ENCODE measurements at places on chromosomes 5 and 9.

- no peak for DNase-seq
These were observed 19.8 kb upstream of the NUDT12 start for GRCh38 chr5:103582364-103582763.

DNA sequence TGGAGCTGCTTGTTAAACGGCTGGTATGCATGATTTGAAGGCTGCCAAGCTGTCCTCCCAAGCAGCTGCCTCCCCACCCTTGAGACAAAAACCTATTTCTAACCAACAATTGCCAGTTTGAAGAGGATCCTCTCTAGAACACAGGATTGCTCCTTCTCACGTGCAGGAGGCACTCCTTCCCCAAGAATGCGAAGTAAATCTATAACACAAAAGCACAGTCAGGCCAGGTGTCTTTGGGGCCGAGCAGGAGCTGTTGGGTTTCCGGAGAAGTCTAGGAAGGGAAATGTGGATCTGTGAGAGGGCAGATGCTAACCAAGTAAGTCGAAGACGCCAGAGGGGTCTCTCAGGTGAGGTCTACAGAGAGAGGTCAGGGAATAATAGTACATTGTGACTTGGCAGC lies 35.4 kb upstream of the GNPDA1 start:
- DNase-seq, result no peak

DNA sequence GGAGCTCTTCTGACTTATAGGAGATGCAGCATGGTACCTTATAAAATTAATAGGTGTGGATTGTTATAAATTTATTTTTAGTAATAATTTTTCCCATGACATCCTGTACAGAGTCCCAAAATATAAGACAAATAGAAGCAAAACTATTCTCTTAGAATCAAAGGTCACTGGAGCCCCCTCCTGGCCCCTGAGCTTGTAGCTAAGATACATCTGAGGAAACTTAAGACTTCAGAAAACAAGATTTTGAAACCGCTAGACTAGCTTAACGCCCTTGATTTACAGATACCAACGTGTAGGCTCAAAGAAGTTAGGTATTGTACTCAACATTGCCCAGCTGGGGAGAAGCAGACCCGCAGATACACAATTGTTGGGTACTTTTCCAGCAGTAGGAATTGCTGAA lies 45.7 kb upstream of the KCNN2 start:
- DNase-seq, result no peak

GRCh38 chr9:132739710-132740310 lies 69.5 kb downstream of the GTF3C4 start:
- no peak for DNase-seq

GRCh38 chr5:179271428-179271734 lies 73.9 kb downstream of the ADAMTS2 start:
- no peak for DNase-seq

DNA sequence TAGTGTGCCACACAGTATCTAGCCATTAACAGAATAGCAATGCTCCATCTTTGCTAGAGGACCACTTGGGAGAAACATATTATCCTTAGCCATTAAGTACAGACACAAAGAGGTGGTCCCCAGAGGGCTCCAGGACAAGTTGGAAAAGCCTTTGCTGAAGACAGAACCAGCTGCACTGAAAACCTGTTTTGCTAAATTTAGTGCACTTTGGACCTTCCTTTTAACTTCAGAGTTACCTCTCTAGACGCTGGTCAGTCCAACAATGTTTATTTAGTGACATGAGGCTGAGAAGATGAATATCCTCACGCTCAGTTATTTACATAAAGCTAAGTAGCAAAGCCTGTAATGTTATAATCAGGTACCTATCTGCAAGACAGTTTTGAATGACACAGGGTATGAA lies 265.0 kb upstream of the ZNF608 start:
- DNase-seq, result no peak

- DNase-seq, result no peak
These were observed 208.1 kb upstream of the S1PR3 start for GRCh38 chr9:88782931-88783710.

DNA sequence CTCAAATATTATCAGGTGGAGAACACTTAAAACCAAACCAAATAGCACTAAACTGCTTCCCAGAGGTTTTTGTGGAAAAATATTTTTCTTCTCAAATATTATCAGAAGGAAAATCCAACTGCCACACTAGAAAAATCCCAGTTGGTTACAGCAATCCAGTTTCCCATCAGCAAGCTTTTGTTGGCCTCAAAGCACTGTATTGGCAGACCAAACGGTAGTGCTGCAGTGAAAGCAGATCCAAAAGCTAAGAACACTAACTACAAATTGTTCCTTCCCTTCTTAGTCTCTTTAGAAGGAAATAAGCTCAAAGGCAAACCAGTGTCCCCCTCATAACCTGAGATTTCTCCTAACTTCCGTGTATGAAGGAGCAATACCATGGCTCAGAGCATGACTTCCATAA lies 105.3 kb downstream of the TRIM36 start:
- DNase-seq, result no peak

GRCh38 chr5:146852089-146852488 lies 26.5 kb downstream of the PPP2R2B start:
- no peak for DNase-seq

DNA sequence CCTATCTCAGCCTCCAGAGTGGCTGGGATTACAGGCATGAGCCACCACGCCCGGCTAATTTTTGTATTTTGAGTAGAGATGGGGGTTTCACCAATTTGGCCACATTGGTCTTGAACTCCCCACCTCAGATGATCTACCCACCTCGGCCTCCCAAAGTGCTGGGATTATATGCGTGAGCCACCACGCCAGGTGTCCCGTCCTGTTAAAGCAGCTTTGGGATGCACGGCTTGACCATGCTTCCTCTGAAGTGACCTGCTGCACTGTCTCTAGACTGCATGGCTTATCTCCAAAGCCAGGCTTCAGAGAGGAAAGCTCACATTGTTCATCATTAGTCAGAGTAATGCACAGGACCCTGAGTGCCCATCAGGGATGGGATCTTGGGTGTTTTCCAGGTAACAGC lies 45.4 kb downstream of the SEMA4D start:
- DNase-seq, result no peak

GRCh38 chr9:126057121-126057825 lies 269.4 kb upstream of the MVB12B start:
- DNase-seq, result no peak

DNA sequence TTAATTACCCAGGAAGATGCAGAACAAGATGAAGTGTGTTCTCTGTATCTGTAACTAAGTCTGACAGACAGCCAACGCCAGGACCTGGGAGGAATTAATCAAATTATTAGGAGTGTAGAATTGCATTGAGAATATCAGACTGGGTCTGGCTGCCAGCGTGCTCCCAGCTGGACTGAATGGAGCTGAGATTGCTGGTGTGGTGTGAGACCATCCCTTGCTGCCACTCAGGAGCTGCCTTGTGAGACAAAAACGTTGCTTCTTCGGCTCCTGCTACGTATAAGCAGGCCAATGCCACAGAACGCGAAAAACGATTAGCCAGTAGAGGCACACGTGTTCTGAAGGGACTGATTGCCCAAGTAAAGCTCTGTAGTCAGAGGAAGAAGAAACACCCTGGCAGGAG lies 66.8 kb downstream of the AMBP start:
- DNase-seq, result no peak

- DNase-seq, result no peak
These were observed 122.4 kb upstream of the FGF10 start for GRCh38 chr5:44511596-44511995.

- no peak for DNase-seq
These were observed 41.5 kb downstream of the SPRY4 start for GRCh38 chr5:142283304-142283703.

DNA sequence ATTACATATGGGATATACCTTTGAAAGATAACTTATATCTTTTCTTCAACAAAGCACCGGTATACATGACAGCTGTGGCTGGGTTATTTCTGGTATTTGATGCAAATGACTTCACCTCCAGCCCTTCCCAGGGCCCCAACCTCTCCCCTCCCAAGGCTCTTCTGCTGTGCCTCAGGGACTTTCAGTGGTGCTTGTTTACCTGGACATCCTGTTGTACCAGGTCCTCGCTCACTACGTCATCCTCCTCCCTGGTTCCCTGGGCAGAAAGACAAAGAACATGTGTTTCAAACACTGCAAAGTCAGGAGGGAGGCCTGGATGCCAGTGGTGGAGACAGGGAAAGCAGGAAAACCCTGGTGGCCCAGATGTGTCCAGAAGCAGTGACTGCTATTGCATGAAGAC lies 23.4 kb downstream of the ANXA6 start:
- DNase-seq, result no peak

DNA sequence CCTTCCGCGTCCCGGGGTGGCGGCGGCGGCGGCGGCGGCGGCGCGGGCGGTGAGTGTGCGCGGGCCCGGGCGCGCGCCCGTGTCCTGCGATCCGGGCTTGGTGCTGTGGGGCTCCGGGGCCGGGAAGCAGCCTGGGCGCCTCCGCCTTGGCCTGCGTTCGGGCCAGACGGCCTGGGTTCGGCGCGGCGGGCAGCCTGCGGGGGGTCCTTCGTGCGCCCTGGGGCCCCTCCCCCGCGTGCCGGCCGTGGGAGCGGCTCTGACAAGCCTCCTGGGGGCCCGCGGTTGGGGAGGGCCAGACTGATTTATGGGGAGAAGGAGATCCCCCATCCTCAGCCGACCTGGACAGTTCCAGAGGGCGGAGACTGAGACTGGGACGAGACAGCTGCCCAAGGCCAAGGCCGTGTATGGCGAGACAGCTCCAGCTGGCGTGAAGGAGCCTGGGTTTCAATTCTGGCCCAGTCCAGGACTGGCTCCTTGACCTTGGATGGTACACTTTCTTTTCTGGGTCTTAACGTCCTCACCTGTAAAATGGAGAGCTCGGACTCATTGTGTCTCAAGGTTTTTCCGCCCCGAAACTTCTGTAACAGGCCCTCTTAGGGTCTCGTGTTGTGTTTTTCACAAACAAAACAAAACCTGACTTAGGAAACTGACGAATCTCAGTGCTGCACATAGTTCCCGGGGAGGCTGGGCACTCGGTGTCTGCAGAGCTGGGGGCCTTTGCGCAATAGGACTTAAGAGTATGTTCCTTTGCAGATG lies 603 bp downstream of the TMEM268 start:
- DNase-seq, result peak; percentile 59
